ENCODE measurements at places on chromosomes 16 and 17. TPM values are rescaled to one million over a fixed set of nuclear protein-coding genes. Genes with fewer than 3 reads are reported as not detected.

- no peak for DNase-seq
Measured at GRCh38 chr17:57915544-57915943, 39.7 kb downstream of the CUEDC1 start.

DNA sequence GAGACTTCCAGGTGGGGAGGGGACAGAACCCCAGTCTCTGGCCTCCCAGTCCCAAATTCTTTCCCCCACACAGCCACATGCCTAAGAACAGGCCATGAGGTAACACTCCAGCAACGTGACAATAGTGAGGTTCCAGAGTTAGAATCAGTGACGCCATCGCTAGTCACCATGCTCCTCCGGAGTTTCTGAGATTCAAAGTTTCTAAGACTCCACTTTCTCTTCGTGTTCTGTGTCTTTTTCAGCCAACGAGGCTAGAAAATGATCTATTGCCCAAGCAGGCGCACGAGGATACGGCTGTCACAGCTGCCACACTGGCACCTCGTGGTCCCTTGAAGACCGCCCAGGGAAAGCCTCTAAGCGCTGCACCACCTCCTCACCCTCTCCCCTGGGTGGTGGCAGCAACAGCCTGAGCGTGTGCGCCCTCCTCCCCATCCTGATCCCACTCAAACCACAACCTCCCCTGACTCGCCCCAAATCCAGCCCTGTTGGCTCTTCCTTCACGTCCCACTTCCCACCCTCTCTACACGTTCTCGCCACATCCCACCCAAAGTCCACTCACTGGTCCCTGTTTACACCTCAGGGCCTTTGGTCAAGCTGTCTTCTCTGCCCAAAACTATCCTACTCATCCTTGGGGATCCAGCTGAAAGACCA is 1.0 kb downstream of the MCRIP1 start:
- DNase-seq: no peak

DNA sequence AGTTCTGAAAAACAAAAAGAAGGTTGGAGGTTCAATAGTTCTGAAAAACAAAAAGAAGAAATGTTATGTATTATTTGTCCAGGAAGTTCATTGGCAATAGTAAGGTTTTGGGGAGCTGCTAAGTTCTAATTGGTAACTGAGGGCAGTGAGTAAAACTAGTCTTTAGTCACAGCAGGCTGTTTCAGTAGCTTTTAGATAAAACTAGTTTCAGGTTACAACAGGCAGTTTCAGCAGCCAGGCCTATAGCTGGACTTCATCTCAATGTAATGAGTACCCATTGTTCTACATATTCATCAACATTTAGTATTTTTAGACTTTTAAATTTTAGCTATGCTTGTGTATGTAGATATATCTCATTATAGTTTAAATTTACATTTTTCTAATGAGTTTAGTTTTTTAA is 639.3 kb downstream of the TOX3 start:
- DNase-seq: no peak

DNA sequence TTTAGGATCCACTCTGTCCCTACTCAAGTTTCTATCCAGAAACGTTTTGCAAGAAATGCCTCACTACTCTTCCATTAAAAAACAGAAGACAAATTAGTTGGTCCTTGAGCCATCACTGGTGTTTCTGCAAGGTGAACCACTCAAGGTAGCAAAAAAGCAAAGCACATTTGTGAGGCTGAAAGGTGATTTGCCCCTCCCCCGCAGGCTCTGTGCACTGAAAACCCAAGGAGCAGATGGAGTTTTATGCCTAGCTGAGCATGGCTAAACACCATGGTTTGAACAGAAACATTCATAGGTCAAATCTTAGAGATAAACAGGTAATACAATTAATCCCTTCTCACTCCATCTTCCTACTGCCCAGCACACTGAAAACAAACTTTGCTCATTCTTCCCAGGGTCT is 538.2 kb upstream of the CDH5 start:
- no peak for DNase-seq

DNA sequence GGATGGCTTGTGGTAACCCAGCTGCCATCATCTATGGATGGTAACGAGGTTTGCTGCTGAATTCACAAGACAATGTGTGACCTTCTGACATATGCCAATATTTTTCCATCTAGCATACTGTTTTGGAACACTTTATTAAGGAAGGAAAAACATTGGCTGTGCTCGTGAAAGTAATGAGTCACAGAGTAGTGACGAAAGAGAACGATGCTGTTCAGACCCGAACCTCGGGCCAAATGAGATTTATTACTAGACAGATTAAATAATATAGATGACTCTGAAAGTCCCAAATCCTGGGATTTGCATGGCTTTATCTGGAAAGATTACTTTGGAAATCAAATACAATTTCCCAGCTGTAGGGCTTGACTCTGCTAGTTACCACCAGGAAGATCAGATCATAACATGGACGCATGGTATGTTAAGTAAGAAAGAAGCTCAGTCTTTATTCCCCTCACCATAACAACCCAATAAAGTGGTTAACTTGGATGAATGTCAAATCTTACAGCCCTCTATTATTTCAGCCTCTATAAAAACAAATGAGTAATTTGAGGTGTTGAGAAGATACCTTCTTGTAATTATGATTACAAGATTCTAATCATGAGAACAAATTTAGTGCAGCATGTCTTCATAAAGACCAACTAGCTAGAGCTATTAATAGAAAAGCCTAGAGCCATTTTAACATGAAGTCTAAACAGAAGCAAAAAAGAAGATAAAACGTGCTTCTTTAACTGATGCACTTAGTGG is 32.6 kb downstream of the ERN1 start:
- DNase-seq: no peak

DNA sequence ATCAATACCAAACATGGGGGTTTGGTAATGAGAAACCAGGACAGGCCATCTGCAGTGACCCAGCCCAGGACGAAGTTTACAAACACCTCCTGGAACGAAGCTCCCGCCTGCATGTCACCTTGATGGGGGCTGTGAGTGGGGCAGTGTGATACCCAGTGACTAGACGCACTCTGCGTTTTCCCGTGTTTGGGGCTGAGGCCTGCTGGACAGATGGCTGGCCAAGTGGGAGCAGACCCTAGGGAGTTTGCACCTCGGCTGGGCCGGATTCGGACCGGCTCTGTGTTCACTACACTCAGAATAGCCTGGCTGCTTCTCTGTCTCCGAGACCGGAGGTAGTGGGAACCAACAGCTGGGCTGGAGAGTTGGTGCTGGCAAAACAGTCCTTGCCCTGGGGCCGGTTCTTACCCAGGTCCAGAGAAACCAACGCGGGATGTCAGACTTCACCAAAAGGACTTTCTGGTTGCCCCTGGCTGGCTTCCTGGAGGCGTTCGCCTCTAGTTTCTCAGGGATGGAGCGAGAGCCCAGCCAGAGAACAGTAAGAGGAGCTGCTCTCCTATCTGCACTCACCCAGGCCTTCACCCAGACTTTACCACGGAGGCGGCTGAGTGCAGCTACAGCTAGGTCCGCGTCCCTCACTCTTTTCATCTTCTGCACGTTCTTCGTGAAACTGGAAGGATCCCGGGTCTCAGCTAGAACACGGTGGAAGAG is 20.4 kb downstream of the CARHSP1 start:
- peak; percentile 86 for DNase-seq

- no peak for DNase-seq
Measured at GRCh38 chr16:81214745-81215166, 23.7 kb upstream of the BCO1 start.

DNA sequence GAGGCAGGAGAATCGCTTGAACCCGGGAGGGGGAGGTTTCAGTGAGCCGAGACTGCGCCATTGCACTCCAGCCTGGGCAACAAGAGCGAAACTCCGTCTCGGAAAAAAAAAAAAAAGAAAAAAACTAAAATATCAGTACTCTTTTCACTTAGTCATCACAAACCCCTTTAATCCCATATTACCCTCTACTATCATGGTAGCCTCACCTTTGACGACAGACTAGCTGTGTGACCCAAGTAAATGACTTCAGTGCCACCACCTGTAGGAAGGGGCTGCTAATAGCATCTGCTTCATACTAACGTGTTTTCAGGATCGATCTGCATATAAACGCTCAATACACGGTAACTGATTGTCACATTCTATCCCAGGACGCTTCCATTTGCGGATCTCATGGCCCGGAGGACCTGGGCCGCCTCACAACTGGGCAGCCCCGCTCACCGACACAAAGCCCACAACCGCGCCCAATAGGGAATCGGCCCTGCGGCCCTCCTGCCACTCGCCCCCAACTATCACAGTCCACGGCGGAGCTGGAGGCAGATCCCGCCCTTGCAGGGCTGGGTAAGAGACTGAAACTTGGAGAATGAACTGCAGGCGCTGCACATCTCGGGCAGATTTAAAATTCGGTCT is 1.1 kb upstream of the ZNF263 start:
- no peak for DNase-seq

SLC9A5 gene
- 3.4 TPM for total RNA-seq

Data from chondrocyte (in vitro differentiated cells).